ENCODE measurements at places on chromosomes 5 and 9. TPM values are rescaled to one million over a fixed set of nuclear protein-coding genes. Genes with fewer than 3 reads are reported as not detected.

GRCh38 chr5:8289779-8290178 lies 420.8 kb downstream of the MTRR start:
- no peak for DNase-seq
- no peaks in the 10 kb centered on the region for H3K36me3 ChIP-seq
- no peaks in the 10 kb centered on the region for H3K4me1 ChIP-seq
- no peak overlapping the region for H3K4me3 ChIP-seq
- H3K27me3 ChIP-seq: no peaks in the 10 kb centered on the region

GRCh38 chr5:116360008-116360853 lies 214.4 kb downstream of the SEMA6A start:
- peaks cover 26% of the 10 kb centered on the region for H3K36me3 ChIP-seq
- H3K27me3 ChIP-seq: no peaks in the 10 kb centered on the region
- H3K4me1 ChIP-seq: no peaks in the 10 kb centered on the region
- DNase-seq: no peak
- no peak overlapping the region for H3K4me3 ChIP-seq

The HSD17B4 gene
- 85.6 TPM for total RNA-seq

The PCDHA6 gene
- total RNA-seq: not detected

The SURF6 gene
- 13.8 TPM for total RNA-seq

The EXOSC2 gene
- total RNA-seq: 72.6 TPM

DNA sequence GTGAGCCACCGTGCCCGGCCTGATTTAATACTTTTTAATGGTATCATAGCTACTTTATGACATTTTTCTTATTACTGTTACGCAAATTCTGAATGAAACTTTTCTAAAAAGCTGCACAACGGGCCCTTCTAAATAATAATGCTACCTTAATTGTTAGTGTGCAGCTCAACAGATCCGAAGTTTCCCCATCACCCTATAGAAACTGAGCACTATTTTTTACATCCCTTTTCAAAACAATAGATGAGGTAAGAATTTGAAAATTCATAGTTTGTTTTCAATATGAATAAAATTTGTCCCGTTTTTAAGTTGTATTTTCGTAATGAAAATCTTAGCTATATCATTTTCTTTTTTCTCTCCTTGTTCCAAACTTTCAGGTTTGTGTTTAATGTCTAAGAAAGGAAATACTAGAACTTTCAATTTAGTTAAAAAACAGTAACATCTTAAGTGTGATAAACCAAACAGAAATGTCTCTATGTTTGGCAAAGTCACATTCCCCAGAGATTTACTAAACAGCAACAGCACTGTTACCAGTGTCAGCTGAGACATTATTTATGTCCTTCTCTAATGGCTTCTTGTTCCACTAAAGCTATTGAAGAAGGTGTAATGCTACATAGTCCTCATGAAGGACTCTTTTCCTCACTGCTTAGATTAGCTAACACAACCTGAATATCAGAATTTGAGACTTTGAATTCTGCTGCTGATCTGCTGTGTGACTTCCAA lies 22.9 kb downstream of the KIF2A start:
- no peak overlapping the region for H3K27ac ChIP-seq
- peaks cover 78% of the 10 kb centered on the region for H3K4me1 ChIP-seq
- no peak for DNase-seq
- H3K27me3 ChIP-seq: no peaks in the 10 kb centered on the region
- no peak overlapping the region for H3K4me3 ChIP-seq

- DNase-seq: no peak
- H3K27ac ChIP-seq: no peak overlapping the region
- H3K36me3 ChIP-seq: peaks cover 4% of the 10 kb centered on the region
- H3K4me1 ChIP-seq: peaks cover 32% of the 10 kb centered on the region
- peak overlapping the region; percentile 21 for H3K4me3 ChIP-seq
Measured at GRCh38 chr9:121368138-121368522, 1.9 kb downstream of the STOM start.

- DNase-seq: no peak
- H3K27ac ChIP-seq: no peak overlapping the region
- H3K36me3 ChIP-seq: no peaks in the 10 kb centered on the region
Measured at GRCh38 chr9:114822708-114823107, 16.9 kb upstream of the TNFSF15 start.

The EGFL7 gene
- 0.25 TPM for total RNA-seq

The TEX48 gene
- not detected for total RNA-seq

DNA sequence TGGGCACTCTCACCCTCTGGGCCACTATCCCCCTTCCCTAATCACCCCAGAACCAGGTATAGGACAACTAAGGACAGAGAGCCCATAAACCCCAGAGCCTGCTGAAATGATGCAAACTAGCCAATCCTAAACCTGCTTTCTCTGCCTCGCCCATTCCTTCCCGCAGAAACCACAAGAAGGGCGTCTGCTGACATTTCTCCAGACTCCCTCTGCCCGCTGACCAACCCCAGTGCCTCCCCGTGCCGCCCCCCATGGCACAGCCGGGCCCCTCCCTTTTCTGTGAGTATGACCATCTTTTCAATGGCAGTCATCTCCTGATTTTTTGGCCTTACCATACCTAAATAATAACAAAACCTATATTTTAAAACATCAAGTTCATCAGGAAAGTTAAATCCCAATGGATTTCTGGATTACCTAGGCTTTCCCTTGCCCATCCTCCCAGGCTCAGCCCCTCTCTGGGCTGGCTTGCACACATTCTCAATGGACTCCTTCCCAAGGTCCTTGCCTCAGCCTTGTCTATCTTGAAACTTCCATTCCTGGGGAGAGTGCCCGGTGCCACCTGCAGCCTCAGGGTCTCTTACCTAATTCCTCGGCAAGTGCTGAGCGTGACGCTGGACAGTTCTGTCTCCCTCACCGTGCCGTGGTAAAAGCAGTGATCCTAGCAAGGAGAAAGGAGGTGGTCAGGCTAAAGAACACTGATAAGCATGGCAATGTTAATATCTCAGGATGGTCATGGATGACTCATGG lies 45.2 kb downstream of the ADAM19 start:
- no peaks in the 10 kb centered on the region for H3K27me3 ChIP-seq
- peaks cover 6% of the 10 kb centered on the region for H3K36me3 ChIP-seq
- no peak for DNase-seq
- no peak overlapping the region for H3K27ac ChIP-seq
- no peak overlapping the region for H3K4me3 ChIP-seq

- no peak overlapping the region for H3K27ac ChIP-seq
- peaks cover 6% of the 10 kb centered on the region for H3K36me3 ChIP-seq
- peaks cover 69% of the 10 kb centered on the region for H3K4me1 ChIP-seq
- no peaks in the 10 kb centered on the region for H3K27me3 ChIP-seq
Measured at GRCh38 chr9:36392489-36392888, 7.6 kb downstream of the RNF38 start.

DNA sequence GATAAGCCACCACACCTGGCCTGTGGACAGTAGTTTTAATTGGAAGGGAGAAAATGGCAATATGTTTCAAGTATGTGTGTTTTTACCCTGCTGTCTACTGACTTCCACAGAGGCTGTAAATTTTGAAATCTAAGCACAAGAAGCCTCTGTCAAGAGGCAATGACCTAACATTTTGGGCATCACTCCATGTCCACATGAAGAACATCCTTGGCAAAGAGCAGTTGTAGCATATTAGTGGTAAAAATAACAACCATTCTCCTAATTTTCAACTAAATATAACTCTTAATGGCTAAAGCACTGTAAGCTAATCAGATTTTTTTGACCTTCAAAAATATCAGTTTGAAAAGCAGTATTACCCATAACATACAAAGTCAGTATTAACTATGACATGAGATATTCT lies 100.3 kb upstream of the APC start:
- peaks cover 9% of the 10 kb centered on the region for H3K27me3 ChIP-seq
- H3K4me3 ChIP-seq: no peak overlapping the region
- peaks cover 4% of the 10 kb centered on the region for H3K36me3 ChIP-seq
- DNase-seq: no peak
- H3K4me1 ChIP-seq: no peaks in the 10 kb centered on the region
- H3K27ac ChIP-seq: no peak overlapping the region

- no peaks in the 10 kb centered on the region for H3K4me1 ChIP-seq
- no peak overlapping the region for H3K4me3 ChIP-seq
- no peak overlapping the region for H3K27ac ChIP-seq
- H3K27me3 ChIP-seq: peaks cover 3% of the 10 kb centered on the region
- no peak for DNase-seq
Measured at GRCh38 chr9:109794361-109795012, 14.5 kb downstream of the PALM2AKAP2 start.

The ABCA1 gene
- 31.3 TPM for total RNA-seq

The TLE1 gene
- 0.10 TPM for total RNA-seq

The CLIC3 gene
- total RNA-seq: not detected

GRCh38 chr9:1070692-1071091 lies 20.5 kb downstream of the DMRT2 start:
- H3K27me3 ChIP-seq: peaks cover 20% of the 10 kb centered on the region
- H3K4me1 ChIP-seq: no peaks in the 10 kb centered on the region
- no peak for DNase-seq
- no peak overlapping the region for H3K4me3 ChIP-seq
- no peaks in the 10 kb centered on the region for H3K36me3 ChIP-seq

The ADGRD2 gene
- total RNA-seq: not detected

GRCh38 chr9:116688806-116689485 lies 1.8 kb downstream of the TRIM32 start:
- H3K27me3 ChIP-seq: no peaks in the 10 kb centered on the region
- H3K27ac ChIP-seq: no peak overlapping the region
- H3K4me1 ChIP-seq: peaks cover 61% of the 10 kb centered on the region
- peaks cover 14% of the 10 kb centered on the region for H3K36me3 ChIP-seq
- H3K4me3 ChIP-seq: peak overlapping the region; percentile 11

The UAP1L1 gene
- 3.4 TPM for total RNA-seq

The ANKH gene
- total RNA-seq: 92.0 TPM

The ADAMTS13 gene
- total RNA-seq: 3.2 TPM

DNA sequence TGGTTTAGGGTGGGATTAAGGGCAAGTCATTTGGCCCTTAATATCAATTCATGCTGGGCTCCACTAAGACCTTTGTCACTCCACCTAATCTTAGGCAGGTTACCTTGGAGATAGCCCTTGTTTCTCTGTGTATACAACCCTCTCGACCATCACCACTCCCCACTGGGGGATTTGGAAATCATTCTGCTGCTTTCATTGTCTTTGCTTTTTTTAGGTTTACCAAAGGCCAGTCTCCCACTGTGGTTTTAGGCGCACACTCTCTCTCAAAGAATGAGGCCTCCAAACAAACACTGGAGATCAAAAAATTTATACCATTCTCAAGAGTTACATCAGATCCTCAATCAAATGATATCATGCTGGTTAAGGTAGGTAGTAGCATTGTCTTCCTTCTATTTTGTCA lies 6.2 kb downstream of the GZMK start:
- no peaks in the 10 kb centered on the region for H3K36me3 ChIP-seq
- H3K27me3 ChIP-seq: peaks cover 3% of the 10 kb centered on the region
- H3K4me3 ChIP-seq: no peak overlapping the region
- no peak for DNase-seq

- H3K4me1 ChIP-seq: peaks cover 10% of the 10 kb centered on the region
- no peaks in the 10 kb centered on the region for H3K36me3 ChIP-seq
- no peak for DNase-seq
- no peak overlapping the region for H3K27ac ChIP-seq
- peaks cover 2% of the 10 kb centered on the region for H3K27me3 ChIP-seq
- H3K4me3 ChIP-seq: no peak overlapping the region
Measured at GRCh38 chr5:139708877-139709581, 60.9 kb downstream of the CXXC5 start.

- H3K27me3 ChIP-seq: no peaks in the 10 kb centered on the region
- H3K4me3 ChIP-seq: no peak overlapping the region
- H3K4me1 ChIP-seq: no peaks in the 10 kb centered on the region
Measured at GRCh38 chr5:107337281-107337680, 333.5 kb downstream of the EFNA5 start.

- peaks cover 16% of the 10 kb centered on the region for H3K4me1 ChIP-seq
- H3K4me3 ChIP-seq: no peak overlapping the region
- no peaks in the 10 kb centered on the region for H3K36me3 ChIP-seq
- no peak overlapping the region for H3K27ac ChIP-seq
Measured at GRCh38 chr9:112601636-112602035, 115.0 kb downstream of the KIAA1958 start.

DNA sequence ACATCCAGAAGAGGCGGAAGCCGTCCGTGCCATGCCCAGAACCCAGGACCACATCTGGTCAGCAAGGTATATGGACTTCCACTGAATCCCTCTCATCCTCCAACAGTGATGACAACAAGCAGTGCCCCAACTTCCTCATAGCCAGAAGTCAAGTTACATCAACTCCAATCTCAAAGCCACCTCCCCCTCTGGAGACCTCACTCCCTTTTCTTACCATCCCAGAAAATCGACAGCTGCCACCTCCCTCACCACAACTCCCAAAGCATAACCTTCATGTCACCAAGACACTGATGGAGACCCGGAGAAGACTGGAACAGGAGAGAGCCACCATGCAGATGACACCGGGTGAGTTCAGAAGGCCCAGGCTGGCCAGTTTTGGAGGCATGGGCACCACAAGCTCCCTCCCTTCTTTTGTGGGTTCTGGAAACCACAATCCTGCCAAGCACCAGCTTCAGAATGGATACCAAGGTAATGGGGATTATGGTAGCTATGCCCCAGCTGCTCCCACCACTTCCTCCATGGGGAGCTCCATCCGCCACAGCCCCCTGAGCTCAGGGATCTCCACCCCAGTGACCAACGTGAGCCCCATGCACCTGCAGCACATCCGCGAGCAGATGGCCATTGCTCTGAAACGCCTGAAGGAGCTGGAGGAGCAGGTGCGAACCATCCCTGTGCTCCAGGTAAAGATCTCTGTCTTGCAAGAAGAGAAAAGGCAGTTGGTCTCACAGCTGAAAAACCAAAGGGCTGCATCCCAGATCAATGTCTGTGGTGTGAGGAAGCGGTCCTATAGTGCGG lies 130.3 kb upstream of the DMRT1 start:
- H3K4me3 ChIP-seq: no peak overlapping the region
- DNase-seq: no peak
- H3K4me1 ChIP-seq: peaks cover 12% of the 10 kb centered on the region
- H3K27ac ChIP-seq: no peak overlapping the region

- no peak for DNase-seq
- H3K4me1 ChIP-seq: no peaks in the 10 kb centered on the region
- no peak overlapping the region for H3K27ac ChIP-seq
- H3K4me3 ChIP-seq: no peak overlapping the region
Measured at GRCh38 chr5:113118765-113119164, 142.2 kb downstream of the DCP2 start.

The LPAR1 gene
- total RNA-seq: not detected

DNA sequence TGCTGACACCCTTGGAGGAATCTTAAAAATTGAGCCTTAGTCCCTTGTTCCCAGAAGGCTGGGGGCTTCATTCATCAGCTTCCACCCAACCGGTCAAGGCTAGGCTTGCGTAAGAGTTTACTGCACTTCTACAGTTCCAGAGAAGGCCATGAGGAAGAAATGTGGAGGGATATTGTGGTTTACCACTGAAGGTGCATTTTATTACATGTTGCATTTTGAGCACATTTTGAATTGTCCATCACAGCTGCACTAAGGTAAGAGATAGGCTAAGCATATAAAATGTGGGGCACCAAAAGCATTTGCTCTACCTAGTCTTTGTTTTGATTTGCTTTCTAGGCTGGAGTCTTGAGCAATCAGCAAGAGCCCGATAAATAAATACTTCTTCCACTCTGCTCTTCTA lies 167.1 kb upstream of the PAPPA start:
- no peak for DNase-seq
- H3K27me3 ChIP-seq: no peaks in the 10 kb centered on the region
- H3K4me3 ChIP-seq: no peak overlapping the region
- no peaks in the 10 kb centered on the region for H3K36me3 ChIP-seq
- H3K4me1 ChIP-seq: no peaks in the 10 kb centered on the region
